ENCODE measurements at places on chromosomes 16 and 17. TPM values are rescaled to one million over a fixed set of nuclear protein-coding genes. Genes with fewer than 3 reads are reported as not detected.

GRCh38 chr17:33753452-33753851, 460.4 kb upstream of the ASIC2 start:
- DNase-seq, result no peak

CD300LF gene
- not detected for total RNA-seq

DNAI2 gene
- not detected for total RNA-seq

DNA sequence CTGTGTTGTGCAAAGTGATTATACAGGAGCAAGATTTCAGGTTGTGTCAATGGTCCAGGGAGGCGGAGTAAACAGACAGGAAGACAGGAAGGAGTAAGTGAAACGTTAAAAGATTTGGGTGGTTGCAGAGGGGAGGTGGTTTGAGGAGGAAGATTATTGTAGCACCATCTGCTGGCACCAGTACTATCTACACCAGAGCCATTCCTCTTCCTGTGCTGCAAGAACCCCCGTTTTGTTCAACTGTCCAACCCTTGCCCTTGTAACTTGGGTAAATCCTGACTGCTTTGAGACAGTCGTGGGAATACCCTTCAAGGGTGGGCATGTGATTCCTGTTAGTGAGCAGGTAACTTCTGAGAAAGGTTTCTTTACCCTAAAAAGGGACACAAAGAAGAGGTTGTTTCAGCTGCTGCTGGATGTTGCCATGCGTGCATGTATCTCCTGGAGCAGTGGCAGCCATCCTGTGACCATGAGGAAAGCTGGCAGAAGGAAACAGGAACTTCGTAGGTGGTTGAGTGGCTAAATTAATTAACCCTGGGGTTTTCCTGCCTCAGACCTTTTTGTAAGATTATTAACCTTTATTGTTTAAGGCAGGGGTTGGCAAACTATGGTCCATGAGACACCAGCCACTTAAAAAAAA, 124.1 kb downstream of the PRKCA start:
- peak; percentile 66 for DNase-seq

ADCY7 gene
- total RNA-seq, result 2.3 TPM

KRTAP1-5 gene
- total RNA-seq, result not detected

- DNase-seq, result no peak
These were observed 26.7 kb downstream of the ABCA5 start for GRCh38 chr17:69300222-69300621.

KRTAP2-1 gene
- not detected for total RNA-seq

BCL6B gene
- total RNA-seq, result not detected

RGS11 gene
- not detected for total RNA-seq

NMT1 gene
- 194 TPM for total RNA-seq

RAB37 gene
- 1.1 TPM for total RNA-seq

- no peak for DNase-seq
These were observed 113.7 kb downstream of the ABCC6 start for GRCh38 chr16:16109453-16110110.

GRCh38 chr16:86566601-86566965, at the start of gene FOXC2:
Gene FOXC2, plus strand, starts transcription at chr16:86566829. Its CDS starts 507 bp downstream, at chr16:86567336.
- DNase-seq, result no peak

GRCh38 chr17:30969989-30970830, 629 bp upstream of the RNF135 start:
- DNase-seq, result no peak

- peak; percentile 77 for DNase-seq
These were observed 9.3 kb downstream of the CORO6 start for GRCh38 chr17:29613352-29613837.

WFDC1 gene
- total RNA-seq, result not detected

- no peak for DNase-seq
These were observed 5.9 kb downstream of the KLHL36 start for GRCh38 chr16:84654238-84654637.

- DNase-seq, result no peak
These were observed 214.5 kb upstream of the CIBAR2 start for GRCh38 chr16:85326794-85327181.

SLC46A1 gene
- total RNA-seq, result 22.6 TPM

DNA sequence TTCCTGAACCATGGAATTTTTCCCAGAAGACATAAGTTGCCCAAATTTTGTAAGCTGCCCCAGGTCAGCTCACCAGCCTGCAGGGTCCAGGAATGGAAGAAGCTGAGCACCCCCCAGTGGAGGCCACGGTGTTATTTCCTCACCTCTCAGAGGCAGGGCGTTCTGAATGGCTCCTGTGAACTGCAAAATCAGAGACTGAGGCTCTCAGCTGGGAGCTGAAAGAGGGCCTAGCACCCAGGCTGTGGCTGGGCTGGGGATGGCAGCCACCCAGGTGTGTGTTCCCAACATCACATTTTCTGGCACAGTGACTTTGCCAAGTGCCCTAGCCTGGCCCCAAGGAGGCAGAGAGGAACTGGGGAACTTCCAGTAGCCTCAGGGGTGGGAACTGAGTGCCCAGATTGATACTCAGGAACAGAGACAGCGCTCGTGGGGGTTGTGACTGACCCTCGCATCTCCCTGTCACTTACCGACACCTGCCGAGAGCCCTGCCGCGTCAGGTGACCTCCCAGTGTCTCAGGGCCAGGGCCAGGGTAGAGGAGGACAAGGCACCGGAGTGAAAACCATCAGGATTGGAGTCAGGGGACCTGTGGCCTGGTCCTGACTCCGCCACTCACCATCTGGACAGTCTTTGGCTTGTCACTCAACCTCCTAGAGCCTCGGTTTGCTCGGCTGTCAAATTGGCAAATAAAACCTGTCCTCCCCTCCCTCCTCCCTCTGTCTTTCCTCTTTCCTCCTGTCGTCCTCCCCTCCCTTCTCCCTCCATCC, 11.3 kb downstream of the CACNG4 start:
- peak; percentile 55 for DNase-seq

DNA sequence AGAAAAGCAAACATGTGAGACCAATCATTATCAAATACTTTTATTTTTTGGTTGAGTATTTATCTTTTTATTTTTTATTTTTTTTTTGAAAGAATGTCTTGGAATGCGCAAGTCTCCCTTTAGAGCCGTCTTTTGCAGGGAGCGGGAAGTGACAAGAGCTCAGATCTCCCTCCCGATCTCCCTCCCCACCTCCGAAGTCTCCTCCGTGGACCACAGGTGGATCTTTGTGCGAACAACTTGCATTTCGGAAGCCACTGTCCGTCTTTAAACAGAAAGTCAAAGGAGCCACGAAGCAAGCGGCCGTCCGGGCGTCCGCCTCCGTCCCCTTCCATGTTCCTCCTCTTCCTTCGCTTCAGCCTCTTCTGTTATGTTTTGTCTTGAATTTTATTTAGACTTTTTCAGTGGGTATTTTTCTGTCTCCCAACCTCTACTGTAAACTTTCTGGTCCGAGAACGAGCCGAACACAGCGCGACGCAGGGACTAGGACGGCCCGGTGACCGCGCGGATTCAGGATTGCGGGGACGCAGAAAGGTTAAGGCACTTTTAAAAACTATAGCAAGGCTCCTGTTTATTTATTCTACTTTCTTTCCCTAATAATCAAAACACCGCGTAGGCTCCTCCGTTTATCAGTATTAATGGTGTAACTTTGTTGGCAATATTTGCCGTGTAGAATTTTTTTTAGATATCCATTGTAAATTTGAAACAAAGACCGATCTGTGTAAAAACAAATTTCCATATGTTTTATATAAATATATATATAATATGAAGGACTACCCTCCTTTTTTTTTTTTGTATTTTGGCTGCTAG, 3.3 kb downstream of the FOXF1 start:
- no peak for DNase-seq

CTRB2 gene
- not detected for total RNA-seq

- DNase-seq, result no peak
These were observed 175.9 kb downstream of the SEC14L1 start for GRCh38 chr17:77316651-77317050.

SLC2A4 gene
- total RNA-seq, result 5.8 TPM

DNAH17 gene
- 0.86 TPM for total RNA-seq

TOX3 gene
- 12.1 TPM for total RNA-seq

DNA sequence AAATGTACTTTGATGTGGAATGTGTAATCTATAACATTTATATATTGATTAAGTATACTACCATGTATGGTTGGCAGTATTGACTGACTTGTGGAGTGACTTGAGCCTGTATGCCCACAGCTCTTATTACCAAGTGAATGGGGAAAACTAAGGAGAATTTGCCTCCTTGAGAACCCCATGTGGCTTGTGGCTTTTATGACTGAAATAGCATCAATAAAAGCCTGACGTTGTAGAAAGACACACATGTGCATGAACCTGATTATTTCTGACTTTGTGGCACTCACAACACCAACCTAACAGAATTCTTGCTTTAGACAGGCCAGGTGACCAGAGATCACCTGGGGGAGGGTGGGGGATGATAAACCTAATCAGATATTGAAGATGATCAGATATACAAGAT, 2.1 kb upstream of the LRRC75A start:
- no peak for DNase-seq

EFNB3 gene
- not detected for total RNA-seq

DNA sequence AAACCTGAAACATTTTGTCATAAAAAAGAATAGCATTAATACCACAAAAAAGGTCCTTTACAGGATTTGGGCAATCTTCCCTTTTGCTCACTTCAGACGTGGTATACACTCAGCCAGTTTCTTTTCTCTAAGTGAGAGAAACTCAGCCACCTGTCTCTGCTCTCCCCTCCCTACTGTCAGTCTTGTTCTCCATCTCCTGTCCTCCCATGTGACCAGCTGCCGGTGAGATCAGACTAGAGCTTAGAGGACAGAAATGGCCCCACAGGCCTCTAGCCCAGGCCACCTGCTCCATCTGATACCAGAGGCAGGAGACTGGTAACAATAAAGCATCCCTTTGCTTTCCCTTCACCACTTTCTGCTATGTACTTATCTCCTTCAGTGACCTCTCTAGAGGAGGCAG, 34.9 kb downstream of the CMC2 start:
- no peak for DNase-seq

GRCh38 chr16:57775661-57776469, 26.4 kb downstream of the KIFC3 start:
- DNase-seq, result peak; percentile 52

PRKCB gene
- not detected for total RNA-seq

- no peak for DNase-seq
These were observed 38.5 kb downstream of the RBFOX3 start for GRCh38 chr17:79572136-79572925.

GRCh38 chr17:3963237-3964201, 718 bp downstream of the ATP2A3 start:
- DNase-seq, result no peak

DNA sequence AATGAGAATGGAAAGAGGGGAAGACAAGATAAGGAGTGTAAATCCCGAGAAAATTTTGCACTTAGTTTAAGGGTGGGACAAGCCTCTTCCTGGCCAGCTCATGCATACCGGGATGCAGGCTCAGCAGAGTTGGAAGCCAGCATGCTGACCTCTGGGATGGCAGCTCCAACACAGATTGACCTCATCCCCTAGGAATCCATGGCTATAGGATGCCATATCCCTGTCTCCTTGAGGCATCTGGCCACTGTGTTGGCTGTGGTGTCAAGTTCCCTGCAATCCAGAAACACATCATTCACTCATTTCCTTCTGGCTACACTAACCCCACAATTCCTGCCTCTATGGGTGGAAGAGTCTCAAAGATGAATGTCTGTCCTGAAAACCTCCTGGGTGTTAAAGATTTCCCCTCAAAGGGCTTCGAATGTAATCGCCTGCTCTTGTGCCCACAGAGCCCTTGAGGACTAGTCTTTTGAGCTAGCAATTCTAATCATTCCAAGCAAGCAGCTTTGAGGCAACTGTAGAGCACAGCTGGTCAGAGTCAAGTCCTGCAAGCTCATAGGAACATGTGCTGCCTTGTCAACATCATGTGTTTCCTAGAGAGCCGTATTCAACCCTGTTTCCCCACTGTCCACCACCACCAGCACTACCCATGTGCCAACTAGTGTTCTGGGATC, 141.4 kb downstream of the PMP22 start:
- no peak for DNase-seq

GRCh38 chr17:80456465-80457235, 19.8 kb downstream of the NPTX1 start:
- DNase-seq, result no peak

- DNase-seq, result no peak
These were observed 22.1 kb downstream of the CRISPLD2 start for GRCh38 chr16:84841787-84842300.

SCNN1B gene
- total RNA-seq, result not detected

Measured in HepG2 (cell line).